NCI-H226 (cell line): ENCODE measurements at places on chromosomes 13 and 19.

DNA sequence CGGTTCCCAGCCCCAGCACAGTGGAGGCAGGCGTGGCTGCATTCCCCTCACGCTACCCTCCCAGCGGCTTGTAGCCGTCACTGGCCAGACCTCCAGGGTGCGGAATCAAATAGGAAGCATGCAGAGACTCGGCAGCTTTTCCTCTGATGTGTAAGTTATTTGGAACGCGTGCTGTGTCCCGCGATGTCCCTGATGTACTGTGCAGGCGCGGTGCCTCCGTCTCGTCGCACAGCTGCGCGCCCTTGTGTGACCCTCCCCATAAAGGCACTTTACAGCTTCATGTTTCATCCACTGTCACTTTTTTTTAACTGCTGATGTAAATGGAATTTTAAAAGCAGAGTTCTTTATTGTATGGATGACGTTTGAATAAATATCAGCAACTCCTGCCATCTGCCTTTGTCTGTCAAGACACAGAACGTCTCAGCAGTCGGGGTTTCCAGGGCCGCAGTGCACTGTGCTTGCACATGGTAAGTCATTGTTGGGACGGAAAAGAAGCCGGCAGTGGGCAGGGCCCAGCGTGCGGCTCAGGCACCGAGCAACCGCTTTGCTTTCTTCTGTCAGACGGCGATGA, 7.3 kb upstream of the F7 start:
- no peak for DNase-seq

- no peak for DNase-seq
These were observed 583 bp downstream of the TECR start for GRCh38 chr19:14530005-14530348.

DNA sequence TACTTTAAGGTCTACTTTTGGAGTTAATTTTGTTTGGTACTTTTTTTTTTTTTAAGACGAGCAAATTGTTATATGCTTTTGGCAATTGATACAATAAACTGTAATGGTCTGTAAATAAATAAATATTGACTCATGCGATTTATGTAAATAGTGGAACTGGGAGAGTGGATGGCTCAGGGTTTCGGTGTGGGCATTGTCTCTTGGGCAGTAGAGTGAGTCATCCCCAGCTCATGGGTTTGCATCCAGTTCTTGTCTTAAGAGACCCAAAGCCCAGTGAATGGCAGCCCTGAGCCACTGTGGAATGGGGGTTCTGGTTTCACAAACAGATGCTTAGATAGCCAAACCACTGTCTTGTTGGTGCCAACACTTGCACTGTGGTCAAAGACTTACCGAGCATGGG, 33.0 kb downstream of the FGF9 start:
- DNase-seq = no peak

DNA sequence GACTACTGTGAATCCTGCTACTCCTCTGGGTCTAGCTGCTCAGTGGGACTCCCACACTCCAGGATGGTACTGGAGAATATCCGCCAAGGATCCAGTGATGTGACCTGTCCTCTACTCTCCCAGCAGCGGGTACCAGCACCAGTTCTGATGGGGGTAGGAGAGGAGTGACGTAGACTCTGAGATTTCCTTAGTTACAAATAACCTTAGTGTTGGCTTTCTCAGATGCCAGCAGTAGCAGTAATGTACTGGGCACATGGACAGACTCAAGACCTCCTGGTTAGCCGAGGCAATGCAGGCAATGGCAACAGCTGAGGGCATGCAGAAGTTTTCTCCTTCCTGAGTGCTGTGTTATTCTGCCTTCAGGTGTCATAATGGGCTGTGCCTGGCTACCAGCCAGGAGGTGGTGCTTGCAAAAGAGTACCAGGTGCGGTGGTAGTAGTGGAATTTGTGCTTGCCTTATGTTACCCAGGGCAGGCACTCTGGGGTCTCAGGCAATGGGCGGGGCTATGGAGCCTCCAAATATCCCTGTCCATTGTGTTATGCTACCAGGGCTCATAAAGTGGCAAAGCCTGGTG, 105.3 kb upstream of the KLF5 start:
- no peak for DNase-seq

GRCh38 chr13:113110852-113111315, 5.3 kb downstream of the F7 start:
- no peak for DNase-seq

- DNase-seq = no peak
These were observed 12.5 kb downstream of the CRTC1 start for GRCh38 chr19:18696023-18696422.

DNA sequence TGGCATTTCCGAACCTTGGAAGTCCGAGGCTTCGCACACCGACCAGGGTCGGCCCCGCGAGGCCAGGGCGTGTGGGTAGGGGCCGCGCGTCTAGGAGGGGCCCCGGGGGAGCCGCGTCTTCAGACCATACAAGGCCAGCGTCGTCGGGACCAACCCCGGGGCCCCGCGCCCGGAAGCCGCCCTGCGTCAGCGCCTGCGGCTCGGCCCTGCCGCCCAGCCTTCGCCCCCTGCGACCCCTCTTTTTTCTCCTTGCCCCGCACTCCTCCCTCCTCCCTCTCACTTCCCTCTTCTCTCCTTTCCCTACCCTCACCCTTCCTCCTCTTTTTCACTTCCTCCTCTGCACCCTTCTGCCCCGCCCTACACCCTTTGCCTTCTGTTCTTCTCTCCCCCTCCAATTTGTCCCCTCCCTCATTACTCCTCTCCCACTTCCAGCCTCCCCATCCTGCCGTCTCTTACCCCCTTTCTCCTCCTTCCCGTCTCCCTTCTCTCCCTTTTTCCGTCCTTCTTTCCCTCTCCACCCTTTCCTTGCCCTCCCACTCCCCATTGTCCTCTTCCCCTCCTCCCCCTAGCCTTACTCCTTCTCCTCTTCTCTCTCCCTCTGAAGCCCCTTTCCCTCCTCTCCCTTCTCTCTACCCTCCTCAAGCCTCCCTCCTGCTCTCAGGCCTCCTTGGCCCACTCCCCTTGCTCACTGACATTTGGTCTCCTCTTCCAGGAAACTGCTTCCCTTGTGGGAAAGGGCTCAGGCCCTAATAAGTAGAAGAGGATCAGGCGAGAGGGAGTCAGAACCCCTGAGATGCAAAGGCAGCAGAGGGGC, 2.2 kb upstream of the PLEKHG2 start:
- DNase-seq = no peak

- DNase-seq = no peak
These were observed 10.6 kb downstream of the CYP4F11 start for GRCh38 chr19:15923702-15924101.

GRCh38 chr13:103218253-103218652, 152.0 kb upstream of the SLC10A2 start:
- no peak for DNase-seq

DNA sequence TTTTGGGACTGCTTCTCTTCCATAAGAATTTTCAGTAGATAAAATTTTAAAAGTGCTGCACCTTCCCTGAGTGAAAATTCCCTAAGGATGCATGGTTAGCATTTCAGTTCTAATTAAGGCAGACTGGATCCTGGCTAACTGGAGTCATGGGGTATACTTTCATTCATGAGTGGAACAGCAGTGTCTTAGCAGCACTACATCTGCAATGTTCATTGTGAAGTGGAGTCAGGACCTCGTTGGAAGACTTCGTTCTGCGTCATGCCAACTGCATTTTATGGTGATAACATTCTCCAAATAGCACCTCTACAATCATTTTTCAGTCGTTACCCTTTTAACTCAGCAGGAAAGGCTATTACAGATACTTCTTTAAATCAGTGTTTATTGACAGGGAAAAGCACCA, 25.5 kb downstream of the PHF11 start:
- no peak for DNase-seq

DNA sequence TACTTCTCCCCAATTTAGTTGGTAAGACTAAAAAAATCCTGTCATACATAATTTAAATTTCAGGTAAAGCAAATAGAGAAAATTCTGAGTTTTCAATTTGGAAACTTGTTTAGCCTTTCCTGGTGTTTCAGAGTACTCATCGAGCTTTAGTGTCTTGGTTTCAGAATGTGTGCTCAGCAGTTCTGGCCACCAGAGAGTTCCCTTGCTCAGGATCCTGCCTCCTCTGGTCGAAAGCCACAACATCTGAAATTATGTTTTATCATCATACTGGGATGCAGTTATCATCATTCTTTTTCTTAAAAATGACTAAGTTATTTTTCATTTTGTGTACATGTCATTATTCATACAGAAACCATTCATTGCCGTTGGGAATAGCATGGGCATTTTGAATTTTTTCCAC, 263.2 kb upstream of the SPRY2 start:
- DNase-seq = no peak

DNA sequence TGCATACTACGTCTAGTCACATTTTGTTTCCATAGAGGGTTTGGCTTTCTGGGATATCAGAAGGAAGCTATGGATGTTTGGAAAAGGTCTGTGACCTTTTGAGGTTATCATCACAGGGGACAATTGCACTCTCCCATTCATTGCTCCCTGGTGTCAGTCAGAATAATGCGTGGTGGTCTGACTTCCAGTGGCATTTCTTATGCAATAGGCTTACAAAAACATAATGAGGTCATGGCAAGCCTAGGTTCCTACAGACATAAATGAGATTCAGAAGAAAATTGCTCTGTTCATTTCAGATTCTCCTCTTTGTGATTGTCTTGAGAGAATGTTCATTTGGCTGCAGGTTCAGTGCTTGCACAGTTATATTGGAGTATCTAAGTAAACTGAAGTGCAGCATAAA, 54.6 kb downstream of the ARHGAP35 start:
- peak; percentile 22 for DNase-seq

DNA sequence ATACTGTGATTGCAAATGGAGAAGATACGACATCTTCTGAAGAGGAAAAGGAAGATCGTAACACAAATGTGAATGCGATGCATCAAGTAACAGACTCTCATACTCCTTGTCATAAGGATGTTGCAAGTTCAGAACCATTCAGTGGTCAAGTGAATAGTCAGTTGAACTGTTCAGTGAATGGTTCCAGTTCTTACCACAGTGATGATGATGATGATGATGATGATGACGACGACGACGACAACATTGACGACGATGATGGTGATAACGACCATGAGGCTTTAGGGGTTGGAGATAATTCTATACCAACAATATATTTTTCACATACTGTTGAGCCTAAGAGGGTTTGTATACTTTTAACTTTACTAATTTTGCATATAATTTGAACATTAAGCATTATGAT, 67.0 kb downstream of the URI1 start:
- DNase-seq = no peak

DNA sequence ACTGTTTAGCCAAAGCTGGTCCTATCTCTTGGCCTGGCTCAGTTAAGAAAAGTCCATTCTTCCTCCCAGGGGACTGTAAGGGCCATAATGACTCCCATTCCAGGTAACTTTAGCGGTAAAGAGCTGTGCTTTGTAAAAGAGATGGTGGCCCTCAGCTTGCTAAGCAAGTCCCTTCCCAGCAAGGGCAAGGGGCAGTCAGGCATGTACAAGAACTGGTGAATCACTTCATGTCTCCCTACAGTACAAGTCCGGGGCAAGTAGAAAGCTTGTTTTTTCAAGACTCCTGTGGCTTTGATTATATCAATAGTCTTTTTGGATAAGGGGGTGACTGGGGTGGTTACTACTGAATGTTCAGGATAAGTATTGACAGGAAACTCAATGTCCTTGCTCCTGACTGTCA, 88.9 kb downstream of the SLC25A15 start:
- no peak for DNase-seq

GRCh38 chr13:36549126-36549702, 116.9 kb downstream of the CCNA1 start:
- DNase-seq = no peak

- DNase-seq = no peak
These were observed 23.4 kb downstream of the RASL11A start for GRCh38 chr13:27293873-27294515.

GRCh38 chr19:47663911-47664771, 49.1 kb upstream of the EHD2 start:
- DNase-seq = peak; percentile 94

GRCh38 chr13:26590951-26591350, 33.5 kb downstream of the WASF3 start:
- no peak for DNase-seq

GRCh38 chr19:1408300-1409203, 1.2 kb downstream of the DAZAP1 start:
- DNase-seq = no peak

DNA sequence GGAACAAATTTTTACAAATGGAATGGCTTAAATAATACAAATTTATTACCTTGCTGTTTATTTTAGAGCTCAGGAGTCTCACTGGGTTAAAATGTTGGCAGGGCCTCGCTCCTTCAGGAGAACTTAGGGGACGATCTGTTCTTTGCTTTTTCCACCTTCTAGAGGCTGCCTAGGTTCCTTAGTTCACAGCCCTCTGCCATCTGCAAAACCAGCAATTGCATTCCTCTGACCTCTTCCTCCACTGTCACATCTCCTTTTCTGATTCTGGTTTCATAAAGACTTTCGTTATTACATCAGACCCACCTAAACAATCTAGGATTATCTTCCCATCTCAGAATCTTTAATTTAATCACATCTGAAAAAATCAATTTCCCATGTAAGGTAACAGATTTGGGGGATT, 249.6 kb upstream of the SPRY2 start:
- DNase-seq = no peak

- DNase-seq = no peak
These were observed 50.7 kb downstream of the ARHGAP35 start for GRCh38 chr19:46911456-46911855.

- no peak for DNase-seq
These were observed 22.7 kb upstream of the TMEM255B start for GRCh38 chr13:113736258-113736731.

DNA sequence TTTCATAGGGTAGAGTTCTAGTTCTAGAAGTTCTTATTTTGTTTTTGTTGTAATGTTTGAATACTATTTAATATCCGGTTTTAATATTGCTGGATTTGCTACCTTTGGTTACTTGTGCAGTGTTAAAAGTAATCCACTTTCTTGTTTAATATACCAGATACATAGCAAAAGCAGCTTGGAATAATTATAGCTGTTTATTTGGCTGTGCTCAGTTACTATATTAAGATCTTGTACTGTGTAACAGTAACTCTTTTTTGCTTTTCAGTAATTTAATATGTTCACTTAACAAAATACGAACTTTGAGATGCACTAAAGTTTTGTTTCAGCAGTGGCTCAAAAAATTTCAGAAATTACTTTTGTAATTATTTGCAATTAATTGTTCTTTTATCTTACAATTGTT, 50.9 kb downstream of the AKAP11 start:
- no peak for DNase-seq

DNA sequence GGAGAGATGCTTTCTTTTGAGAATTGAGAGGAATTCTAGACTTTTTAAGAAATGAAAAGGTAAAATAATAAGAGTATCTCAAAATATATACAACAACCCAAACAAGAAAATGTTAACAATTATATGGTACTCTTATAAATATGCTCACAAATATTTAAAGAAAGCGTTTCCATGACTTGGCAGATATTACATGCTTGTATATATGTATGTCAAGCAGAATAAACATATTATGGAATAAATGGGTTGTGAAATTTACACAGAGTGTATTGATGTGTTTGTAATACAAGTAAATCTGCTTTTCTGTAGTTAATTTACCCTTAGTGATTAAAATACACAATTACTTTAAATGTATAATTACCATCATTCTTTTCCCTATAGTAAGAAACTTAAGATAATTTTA, 65.8 kb downstream of the GPC6 start:
- no peak for DNase-seq

DNA sequence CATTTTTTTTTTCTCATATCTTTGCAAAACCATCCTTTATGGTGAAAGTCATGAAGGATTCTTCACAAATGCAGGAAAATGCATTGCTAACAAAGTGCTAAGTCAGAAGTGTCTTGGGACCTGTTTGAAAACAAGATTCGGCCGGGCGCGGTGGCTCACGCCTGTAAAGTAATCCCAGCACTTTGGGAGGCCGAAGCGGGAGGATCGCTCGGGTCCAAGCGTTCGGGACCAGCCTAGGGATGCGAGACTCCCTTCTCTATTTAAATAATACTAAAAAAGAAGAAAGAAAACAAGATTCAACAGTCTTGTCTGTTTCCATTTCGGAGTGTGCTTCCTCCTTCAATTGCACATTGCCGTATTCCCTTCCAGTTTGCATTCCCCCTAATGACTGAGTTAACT, 819 bp downstream of the EID2B start:
- no peak for DNase-seq
